HFFc6 (cell line): ENCODE measurements at places on chromosomes 1 and 21. TPM values are rescaled to one million over a fixed set of nuclear protein-coding genes. Genes with fewer than 3 reads are reported as not detected.

DNA sequence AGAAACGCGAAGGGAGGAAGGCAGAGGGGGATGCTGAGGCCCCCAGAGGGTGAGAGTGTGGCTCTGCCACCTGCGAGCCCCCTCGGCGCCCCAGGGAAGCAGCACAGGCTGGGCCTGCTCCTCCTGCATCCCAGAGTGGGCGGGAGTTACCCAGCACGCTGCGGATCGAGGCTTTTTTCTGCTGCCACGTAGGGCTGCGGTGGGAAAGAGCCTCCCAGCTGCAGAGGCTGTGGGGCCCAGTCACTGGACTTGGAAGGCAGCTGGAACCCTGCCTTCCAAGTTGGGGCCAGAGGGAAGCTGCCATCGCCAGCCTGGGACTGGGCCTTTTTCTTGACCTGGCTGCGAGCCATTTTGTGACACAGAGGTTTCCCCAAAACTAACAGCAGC is 2.3 kb upstream of the GRIK3 start:
- no peak for DNase-seq

GRCh38 chr1:85134583-85135391 is 66.0 kb downstream of the SYDE2 start:
- DNase-seq, result peak; percentile 71

DNA sequence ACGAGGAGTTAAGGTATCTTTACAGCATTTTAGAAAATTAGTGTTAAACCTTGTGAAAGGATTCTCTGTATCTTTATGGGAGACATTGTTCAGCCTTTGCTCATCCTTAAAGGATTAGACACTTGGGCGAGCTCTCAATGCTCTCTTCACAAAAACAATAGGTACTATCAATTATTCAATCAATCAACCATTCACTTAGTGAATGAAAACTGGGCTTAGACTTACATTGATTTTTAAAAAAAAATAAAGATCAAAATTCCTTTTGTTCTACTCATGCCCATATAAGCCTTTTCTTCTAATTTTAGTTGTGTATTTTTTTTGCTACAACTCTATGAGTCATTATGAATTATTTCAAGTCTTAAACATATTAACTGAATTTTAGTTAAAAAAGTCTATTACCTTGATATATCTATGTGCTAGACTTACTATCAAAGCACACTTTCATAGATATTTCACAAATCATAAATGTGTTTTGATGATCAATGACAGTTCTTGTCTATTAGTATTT is 181.2 kb downstream of the DPYD start:
- no peak for DNase-seq

- peak; percentile 57 for DNase-seq
Measured at GRCh38 chr1:115748401-115749150, 19.9 kb downstream of the CASQ2 start.

KANK4 gene
- total RNA-seq, result not detected in 3 replicates
